ENCODE measurements at places on chromosomes 2 and 18. TPM values are rescaled to one million over a fixed set of nuclear protein-coding genes. Genes with fewer than 3 reads are reported as not detected.
A peak's percentile ranks its signal among the peaks of the same experiment; 100 is the strongest.

The RESP18 gene
- total RNA-seq: not detected

- no peak for DNase-seq
Observed at GRCh38 chr18:13300029-13300428, 81.5 kb downstream of the LDLRAD4 start.

GRCh38 chr2:177599139-177599688 is 206.6 kb downstream of the AGPS start:
- DNase-seq: no peak

The LCT gene
- total RNA-seq: 2.8 TPM

The KCNG2 gene
- not detected for total RNA-seq

The ALPG gene
- 0.88 TPM for total RNA-seq

- DNase-seq: no peak
Observed at GRCh38 chr18:45806226-45806625, 19.2 kb upstream of the SIGLEC15 start.

GRCh38 chr2:120429586-120430500 is 83.9 kb downstream of the INHBB start:
- peak; percentile 62 for DNase-seq

GRCh38 chr2:202847693-202848524 is 23.7 kb downstream of the ICA1L start:
- no peak for DNase-seq

- DNase-seq: no peak
Observed at GRCh38 chr18:49342690-49343089, 117.8 kb downstream of the DYM start.

GRCh38 chr2:37637190-37637860 is 34.1 kb downstream of the CDC42EP3 start:
- no peak for DNase-seq

- DNase-seq: no peak
Observed at GRCh38 chr2:120287183-120288015, 34.7 kb downstream of the RALB start.

The LRRC30 gene
- not detected for total RNA-seq

The PKP4 gene
- 49.0 TPM for total RNA-seq

The SCN9A gene
- total RNA-seq: 8.3 TPM

The SH3RF3 gene
- total RNA-seq: 2.5 TPM

The UGT1A3 gene
- total RNA-seq: 0.19 TPM

DNA sequence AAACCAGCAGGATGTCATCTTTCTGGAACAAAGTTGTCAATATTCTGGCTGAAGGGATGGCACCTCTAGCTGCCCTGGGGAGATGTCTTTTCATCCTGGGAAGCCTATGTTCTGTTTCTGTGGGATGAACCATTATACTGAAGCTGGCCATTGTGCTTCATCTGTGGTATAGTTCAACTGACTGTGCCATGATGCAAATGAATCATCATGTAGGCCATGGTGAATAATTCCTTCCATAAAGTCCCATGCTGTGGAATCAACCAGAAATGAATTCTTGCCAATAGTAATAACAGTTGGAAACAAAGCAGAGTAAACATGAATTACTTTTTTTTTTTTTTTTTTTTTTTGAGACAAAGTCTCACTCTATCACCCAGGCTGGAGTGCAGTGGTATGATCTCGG is 64.1 kb upstream of the CNGA3 start:
- no peak for DNase-seq

The HOXD8 gene
- total RNA-seq: 2.8 TPM

The TCF23 gene
- total RNA-seq: not detected

The RUFY4 gene
- not detected for total RNA-seq

The TSPYL6 gene
- total RNA-seq: not detected

The PROKR1 gene
- 0.10 TPM for total RNA-seq

- no peak for DNase-seq
Observed at GRCh38 chr2:228056293-228057097, 125.0 kb downstream of the SPHKAP start.

- no peak for DNase-seq
Observed at GRCh38 chr2:8481463-8482009, 200.3 kb upstream of the ID2 start.

- no peak for DNase-seq
Observed at GRCh38 chr2:98458667-98459380, 14.2 kb downstream of the INPP4A start.

The TCF7L1 gene
- 27.4 TPM for total RNA-seq

Measured in type B pancreatic cell (in vitro differentiated cells).